ENCODE measurements at places on chromosomes 1 and 21.

DNA sequence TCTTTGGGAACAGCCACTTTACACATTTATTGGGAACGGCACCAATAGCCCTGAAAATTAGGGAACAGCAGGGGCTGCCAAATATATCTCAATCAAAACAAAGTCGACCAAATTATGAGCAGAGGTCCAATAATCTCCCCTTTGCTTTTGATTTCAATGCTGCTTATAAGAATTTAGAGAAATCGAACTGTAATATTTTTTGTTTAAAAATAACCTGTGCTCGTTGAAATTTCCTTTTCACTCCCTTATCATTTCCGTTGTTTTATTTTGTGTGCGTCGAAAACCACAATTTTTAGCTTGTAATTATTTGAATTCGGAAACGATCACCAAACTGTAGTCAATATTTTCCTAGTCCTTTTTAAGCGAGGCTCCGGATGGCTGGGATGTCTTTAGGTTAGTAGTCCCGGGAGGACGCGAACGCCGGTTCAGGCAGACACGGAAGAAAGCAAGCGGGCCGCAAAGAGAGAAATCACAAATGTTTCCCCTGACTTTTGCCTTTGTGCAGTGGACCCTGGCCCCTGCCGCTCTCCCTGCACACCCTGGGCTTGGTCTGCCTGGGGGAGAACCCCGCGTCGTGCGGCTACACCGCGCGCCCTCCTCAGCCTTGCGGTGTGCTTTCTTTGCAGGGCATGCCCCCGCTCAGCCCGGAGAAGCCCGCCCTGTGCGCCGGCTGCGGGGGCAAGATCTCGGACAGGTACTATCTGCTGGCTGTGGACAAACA is 2.3 kb downstream of the LHX9 start:
- ATAC-seq: no peak

- no peak for ATAC-seq
These were observed 6.5 kb upstream of the HMCN1 start for GRCh38 chr1:185727726-185728125.

DNA sequence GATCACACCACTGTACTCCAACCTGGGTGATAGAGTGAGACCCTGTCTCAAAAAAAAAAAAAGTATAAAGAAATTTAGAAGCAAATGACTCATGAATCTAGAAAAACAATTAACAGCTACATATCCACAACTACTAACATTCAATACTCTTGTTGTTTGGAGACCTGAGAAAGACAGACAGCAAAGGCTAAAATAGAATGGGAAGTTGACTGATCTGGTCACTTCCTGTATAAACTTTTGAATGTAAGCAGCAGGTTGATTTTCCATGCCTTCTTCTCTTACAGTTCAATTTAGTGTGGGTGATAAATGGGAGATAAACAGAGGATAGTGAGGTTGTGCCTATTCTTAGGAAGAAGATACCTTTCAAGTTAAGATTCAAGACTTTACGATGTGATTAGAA is 85.2 kb downstream of the TGFB2 start:
- no peak for ATAC-seq

DNA sequence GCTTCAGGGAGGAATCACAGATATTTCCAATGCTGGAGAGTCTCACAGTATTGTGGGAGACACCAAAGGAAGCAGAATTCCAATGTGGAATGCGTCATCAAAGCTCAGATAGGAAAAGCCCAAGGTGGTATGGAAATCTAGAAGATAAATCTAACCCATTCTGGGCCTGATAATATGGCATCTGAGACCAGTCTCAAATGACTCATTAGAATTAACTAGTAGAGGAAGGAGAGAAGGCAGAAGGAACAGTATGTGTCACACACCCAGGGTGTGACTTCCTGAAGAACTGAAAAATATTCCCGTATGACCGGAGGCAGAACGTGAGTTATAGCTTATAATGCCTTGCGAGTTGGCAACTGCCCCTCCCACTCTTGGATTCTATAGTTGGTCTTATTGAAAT is 499.2 kb downstream of the PLPP3 start:
- ATAC-seq: no peak

GRCh38 chr1:160608057-160608456 is 28.8 kb upstream of the CD84 start:
- ATAC-seq: peak; percentile 17

GRCh38 chr1:31593770-31594632 is 17.7 kb downstream of the TINAGL1 start:
- peak; percentile 90 for ATAC-seq

DNA sequence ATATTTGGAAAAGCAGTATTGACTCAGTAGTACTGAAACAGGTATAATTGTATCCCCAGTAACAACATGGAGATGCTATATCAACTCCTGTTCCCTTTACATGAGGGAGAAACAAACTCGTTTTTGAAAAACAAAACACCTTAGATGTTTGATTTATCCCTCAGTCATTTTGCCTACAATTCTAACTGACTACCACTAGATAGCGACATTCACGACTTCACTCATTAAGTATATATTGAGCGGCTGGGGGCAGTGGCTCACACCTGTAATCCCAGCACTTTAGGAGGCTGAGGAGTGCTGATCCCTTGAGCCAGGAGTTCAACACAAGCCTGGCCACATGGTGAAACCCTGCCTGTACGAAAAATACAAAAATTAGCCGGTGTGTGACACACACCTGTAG is 83.3 kb downstream of the CYYR1 start:
- ATAC-seq: no peak

- peak; percentile 35 for ATAC-seq
These were observed at the start of gene KCNQ4 for GRCh38 chr1:40783001-40783905. Gene KCNQ4, plus strand, starts transcription at chr1:40783787. Its CDS starts 307 bp downstream, at chr1:40784094.

DNA sequence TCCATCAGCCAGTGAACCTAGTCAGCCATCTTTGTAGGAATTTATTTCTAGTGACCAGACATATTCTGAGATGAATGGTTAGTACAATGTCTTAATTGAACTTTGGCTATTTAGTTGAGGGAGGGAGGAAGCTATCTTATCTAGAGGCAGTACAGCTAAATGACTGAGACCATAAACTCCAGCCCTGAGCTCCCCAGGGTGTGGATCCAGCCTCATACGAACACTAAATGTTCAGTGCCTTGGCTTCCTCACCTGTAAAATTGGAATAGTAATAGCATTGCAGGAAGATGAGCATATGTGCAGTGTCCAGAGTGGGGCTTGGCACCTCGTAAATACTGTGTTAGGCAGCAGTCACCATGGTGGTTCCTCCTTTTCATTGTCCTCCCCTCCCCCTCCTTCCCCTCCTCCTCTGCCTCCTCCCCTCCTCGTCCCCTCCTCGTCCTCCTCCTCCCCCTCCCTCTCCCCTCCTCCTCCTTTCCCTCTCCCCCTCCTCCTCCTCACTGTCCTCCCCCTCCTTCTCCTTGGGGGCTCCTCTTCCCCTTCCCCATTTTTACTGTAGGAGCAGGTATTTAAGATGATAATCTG is 108.2 kb downstream of the GALNT2 start:
- ATAC-seq: no peak

GRCh38 chr1:214066936-214067335 is 79.2 kb downstream of the PROX1 start:
- no peak for ATAC-seq
